CD4-positive, alpha-beta T cell treated with Interferon alpha-2 for 1 hour (primary cell): ENCODE measurements at places on chromosomes 6 and 20.

DNA sequence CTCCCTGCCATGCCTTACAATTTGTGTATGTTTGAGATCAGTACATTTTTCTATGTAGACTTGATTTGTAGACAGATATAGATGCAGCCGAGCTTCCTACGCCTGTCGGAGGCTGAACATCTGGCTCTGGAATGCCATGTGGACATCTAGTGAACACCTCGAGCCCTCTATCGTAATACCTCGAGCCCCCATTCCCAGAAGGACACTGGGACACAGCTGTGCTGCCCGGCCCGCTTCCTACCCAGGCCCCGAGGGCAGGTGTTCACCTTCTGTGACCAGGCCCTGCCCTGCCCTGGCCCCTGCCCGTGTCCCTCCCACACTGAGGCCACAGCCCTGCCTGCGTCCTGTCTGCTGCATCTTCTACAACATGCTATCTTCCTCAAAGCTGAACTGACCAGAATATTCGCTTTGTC, 12.9 kb downstream of the RPS6KA2 start:
- no peak for DNase-seq

- no peak for DNase-seq
Measured at GRCh38 chr6:4300917-4301316, 165.5 kb upstream of the ECI2 start.

GRCh38 chr20:44742304-44743079, 3.2 kb upstream of the KCNK15 start:
- DNase-seq = no peak

DNA sequence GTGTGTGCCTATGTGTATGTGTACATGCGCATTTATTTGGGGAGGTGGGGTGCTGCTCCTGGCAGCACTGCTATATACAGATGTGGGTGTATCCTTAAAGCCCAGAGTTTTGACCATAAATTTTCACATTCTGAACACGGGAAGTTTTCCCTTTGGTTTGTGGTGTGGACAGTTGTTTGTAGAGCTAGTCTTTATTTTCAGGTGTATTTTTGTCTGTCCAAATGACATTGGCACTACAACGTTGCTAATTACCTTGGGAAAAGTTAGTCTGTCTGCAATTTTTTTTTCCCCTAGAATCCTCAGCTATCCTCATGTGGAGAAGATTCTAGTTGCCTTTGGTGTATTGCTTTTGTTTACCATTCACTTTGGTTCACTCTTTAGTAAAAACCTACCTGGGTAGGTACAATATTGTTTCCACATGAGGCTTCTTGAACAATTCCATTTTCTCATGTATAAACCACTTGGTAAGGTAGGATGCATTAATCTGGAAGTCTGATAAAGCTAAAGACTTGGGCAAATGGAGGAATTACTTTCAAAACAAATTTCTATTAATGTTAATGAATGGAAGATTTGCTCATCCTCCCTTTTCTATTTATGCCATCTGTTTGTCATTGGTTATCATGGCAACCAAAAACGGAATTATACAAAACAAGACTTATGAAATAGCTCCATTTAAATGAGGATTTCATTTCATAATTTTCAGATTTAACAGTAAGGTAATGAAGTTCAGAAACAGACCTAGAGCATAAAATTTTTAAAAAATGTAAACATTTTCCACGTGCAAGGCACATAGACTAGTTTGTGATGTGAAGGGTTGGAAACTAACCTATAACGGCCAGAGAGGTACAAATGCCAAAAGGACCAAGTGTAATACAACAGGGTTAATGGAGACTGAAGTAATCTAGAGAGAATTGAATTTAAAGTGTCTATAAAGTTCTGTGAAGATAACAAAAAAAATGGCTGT, 3.9 kb downstream of the CCN2 start:
- no peak for DNase-seq

DNA sequence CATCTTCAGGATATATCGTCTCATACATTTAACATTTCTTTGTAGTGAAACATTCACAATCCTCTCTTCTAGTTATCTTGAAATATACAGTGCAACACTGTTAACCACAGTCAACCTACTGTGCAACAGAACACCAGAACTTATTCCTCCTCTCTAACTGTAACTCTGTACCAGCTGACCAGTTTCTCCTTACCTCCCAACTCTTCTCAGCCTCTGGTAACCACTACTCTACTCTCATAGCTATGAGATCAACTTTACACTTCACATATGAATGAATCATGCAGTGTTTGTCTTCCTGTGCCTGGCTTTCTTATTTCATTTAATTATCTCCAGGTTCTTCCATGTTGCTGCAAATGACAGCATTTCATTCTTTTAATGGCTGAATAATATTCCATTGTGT, 337.6 kb downstream of the BTBD9 start:
- no peak for DNase-seq

GRCh38 chr6:149887343-149887742, 10.6 kb downstream of the RAET1E start:
- no peak for DNase-seq

DNA sequence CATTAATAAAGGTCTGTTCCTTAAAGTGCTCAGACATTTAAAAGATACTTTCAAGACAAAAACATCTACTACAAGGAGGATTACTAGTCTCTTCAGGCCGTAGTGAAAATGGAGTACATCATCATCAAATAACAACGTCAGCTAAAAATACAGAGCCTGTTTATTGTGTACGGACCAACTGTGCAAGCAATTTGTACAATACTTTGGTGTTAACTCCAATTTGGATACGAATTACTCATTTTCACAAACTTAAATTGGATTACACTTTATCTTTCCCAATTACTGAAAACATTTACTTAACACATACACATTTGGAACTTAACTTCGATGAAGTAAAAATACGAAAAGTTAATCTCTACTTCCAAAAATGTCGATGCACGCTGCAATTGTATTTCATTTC, 802 bp downstream of the CYP39A1 start:
- no peak for DNase-seq

GRCh38 chr6:53031281-53031680, 33.9 kb upstream of the FBXO9 start:
- no peak for DNase-seq

DNA sequence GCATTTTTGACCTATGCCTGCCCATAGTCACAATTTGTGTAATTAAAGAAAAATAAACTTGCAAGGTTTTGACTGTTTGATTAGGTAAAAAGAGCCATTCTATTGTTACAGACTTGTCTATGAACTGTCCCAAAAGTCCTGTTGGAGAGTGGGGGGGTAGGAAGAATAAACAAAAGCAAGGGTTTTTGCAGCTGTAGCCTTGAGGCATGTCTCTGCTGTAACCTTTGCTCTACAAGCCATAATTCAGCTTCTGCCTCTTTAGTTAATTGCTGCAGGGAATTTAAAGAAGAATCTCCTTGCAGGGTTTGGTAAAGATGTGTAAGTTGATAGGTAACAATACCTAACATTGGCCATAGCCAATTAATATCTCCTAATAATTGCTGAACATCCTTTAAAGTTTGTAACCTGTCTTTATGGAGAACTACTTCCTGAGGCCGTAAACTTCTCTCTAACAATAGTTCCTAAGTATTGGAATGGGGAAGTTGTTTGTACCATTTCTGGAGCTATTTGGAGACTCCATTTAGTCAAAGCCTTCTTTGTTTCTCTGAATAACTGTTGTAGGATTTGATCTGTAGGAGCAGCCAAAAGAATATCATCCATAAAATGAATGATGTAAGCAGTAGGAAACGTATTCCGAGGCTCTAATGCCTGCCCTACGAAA, 7.9 kb upstream of the ABHD12 start:
- no peak for DNase-seq

DNA sequence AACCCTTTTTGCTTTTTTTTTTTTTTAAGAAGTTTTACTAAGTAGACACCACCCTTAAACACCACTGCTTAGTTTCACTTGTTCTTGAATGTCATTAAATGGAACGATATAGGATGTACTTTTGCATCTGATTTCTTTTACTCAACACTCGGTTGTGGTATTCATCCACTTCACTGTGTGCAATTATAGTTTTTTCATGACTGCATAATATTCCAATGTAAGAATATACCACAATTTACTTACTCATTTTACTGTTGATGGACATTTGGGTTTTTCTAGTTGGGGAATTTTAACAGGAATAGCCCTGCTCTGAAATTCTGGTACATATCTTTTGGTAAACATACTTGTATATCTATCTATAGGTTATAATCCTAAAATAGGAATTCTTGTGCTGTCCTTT, 29.9 kb downstream of the RTN4IP1 start:
- no peak for DNase-seq

GRCh38 chr6:80468398-80468797, 361.9 kb downstream of the BCKDHB start:
- DNase-seq = no peak

GRCh38 chr6:149405823-149406765, 6.0 kb downstream of the SUMO4 start:
- DNase-seq = no peak

GRCh38 chr6:30829639-30830255, 54.6 kb upstream of the DDR1 start:
- no peak for DNase-seq

DNA sequence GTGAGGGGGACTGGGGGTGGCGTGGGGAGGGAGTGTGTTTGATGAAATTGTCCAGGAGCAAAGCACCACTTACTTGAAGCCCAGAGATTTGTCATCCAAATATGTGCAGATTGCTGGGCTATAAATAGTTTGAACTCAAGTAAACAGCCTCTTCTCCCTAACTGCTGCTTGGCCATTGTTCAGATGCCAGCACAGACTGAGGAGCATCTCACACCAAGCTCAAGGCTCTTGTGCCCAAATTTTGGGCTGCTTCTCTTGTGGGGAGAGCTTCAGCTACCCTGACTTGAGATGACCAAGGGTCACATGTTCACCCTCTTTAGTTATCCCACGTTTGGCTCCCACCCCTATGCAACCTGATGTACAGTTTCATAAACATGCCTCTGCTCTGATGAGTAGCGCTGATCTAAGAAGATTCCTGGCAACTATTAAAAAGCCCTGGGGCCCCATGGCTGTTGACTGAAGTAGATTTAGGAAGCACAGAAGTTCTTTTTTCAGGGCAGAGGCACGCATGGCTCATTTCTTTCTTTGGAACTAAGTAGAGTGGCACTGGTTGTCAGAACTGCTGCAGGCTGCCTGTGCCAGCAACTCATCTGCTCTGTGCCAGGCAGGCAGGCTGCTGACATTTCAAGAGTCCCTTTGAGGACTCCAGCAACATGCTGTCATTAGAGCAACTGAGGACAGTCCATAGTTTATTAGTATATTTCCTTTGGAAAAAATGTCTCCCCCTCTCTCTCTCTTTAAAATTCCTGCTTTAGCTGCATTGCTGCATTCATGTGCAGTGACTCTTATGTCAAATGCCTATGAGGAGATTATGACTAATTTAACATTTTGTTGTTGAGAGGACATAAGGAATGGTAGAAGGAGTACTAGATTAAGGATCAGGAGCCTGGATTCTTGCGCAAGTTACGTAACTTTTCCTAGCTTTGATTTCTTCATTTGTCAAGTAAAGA, 9.6 kb upstream of the PKIG start:
- DNase-seq = no peak

DNA sequence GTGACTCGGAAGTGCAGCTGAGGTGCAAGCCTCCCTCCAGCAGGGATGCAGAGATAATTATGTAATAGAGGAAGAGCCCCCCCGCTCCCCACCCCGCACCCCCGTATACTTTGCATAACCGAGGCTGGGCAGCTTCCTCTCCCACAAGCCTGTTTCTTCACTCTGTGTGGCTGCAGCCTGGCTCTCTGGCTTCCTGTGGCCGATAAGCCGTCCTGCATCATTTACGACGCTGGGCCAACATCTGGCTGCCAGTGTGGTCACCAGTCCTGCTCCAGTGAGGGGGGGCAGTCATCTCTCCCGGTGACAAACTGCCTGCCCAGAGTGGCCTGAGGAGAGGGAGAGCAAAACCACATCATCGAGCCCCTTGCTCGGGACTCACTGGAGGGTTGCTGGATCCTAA, 59.2 kb downstream of the RBM38 start:
- peak; percentile 63 for DNase-seq

- DNase-seq = no peak
Measured at GRCh38 chr6:167496707-167497106, 171.8 kb downstream of the TTLL2 start.

DNA sequence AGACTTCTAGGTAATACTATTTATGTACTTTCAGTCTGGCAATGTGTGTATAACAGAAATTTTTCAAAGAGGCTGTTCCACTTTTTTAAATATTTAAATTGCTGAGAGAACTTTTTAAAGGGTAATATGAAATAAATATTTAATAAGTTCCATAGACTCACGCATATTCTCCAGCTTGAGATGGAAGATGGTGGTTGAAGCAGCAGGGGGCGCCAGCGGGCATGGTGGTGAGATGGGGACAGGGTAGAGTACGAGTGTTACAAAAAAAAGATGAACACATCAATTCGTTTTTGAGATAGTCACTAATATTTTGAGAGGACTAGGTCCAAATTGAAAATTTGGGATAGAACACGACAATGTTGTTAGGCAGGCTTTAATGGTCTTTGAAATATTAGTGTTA, 68.4 kb downstream of the RSPO3 start:
- DNase-seq = peak; percentile 48

GRCh38 chr20:44537993-44538392, 16.1 kb upstream of the SERINC3 start:
- DNase-seq = no peak

DNA sequence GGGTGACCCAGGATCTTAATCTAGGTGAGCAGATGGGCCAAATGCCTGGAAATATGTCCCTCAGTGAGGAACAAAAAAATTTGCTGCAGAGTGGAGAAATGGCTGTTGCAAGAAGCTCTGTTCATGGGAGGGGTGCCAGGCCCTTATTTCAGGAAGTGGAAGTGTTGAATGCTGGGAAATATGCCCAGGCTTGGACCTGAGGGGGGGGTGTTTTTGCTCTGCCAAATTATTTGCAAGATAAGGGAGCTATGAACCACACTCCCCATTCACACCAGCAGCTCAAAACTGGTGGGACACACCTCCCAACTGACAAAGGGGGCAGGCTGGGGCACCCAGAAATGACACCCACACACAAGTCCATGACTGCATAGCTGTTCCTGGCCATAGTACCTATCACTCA, 8.7 kb downstream of the CST4 start:
- no peak for DNase-seq

GRCh38 chr6:168190646-168191443, 111.8 kb upstream of the FRMD1 start:
- DNase-seq = no peak

- no peak for DNase-seq
Measured at GRCh38 chr6:7417684-7418083, 28.1 kb downstream of the RIOK1 start.

GRCh38 chr6:121603486-121603885, 168.0 kb downstream of the GJA1 start:
- DNase-seq = no peak

- no peak for DNase-seq
Measured at GRCh38 chr6:126781582-126781981, 336.9 kb upstream of the RSPO3 start.

- DNase-seq = no peak
Measured at GRCh38 chr6:23704479-23705052, 421.4 kb upstream of the NRSN1 start.

GRCh38 chr20:25043499-25044260, 14.3 kb downstream of the ACSS1 start:
- no peak for DNase-seq
